ENCODE measurements at places on chromosomes 5 and 9.

- DNase-seq = peak; percentile 52
Observed at GRCh38 chr9:102069969-102070368, 331.5 kb upstream of the GRIN3A start.

- no peak for DNase-seq
Observed at GRCh38 chr5:882253-883183, 10.1 kb downstream of the BRD9 start.

GRCh38 chr5:158810615-158811014, 289.1 kb downstream of the EBF1 start:
- DNase-seq = no peak

GRCh38 chr5:118069452-118069851, 918.9 kb downstream of the DTWD2 start:
- DNase-seq = no peak

- DNase-seq = no peak
Observed at GRCh38 chr5:31033295-31033694, 160.2 kb upstream of the CDH6 start.

- no peak for DNase-seq
Observed at GRCh38 chr5:133015466-133015865, 10.9 kb downstream of the ZCCHC10 start.

Measured in urothelium cell line (cell line).